Central memory CD4-positive, alpha-beta T cell (primary cell): ENCODE measurements at places on chromosomes 13 and 19.

DNA sequence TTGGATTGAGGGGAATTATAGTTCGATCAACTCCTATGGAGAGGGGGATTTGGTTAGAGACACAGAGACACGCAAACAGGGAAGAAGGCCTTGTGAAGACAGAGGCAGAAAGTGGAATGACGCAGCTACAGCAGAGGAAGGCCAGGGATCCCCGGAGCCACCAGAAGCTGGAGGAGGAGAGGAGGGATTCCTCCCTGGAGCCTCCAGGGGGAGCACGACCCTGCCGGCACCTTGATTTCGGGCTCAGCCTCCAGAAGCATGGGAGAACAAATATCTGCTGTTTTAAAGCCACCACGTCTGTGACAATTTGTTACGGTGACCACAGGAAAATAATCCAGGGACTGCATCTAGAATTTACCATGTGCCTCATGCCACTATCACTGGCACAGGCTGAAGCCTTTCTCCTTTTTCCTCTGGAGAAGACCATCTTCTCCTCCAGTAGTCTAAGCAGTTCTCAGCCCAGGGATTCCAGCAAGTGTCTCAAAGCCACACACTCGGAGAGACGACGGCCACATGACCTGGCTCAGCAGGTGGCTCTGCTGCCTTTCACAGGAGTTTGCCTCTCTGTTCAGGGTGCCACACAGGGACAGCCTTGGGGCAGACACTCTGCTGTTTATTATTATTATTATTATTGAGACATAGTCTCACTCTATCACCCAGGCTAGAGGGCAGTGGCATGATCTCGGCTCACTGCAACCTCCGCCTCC, 39.9 kb upstream of the CCNE1 start:
- DNase-seq, result no peak

- DNase-seq, result no peak
Observed at GRCh38 chr13:37701972-37702371, 103.4 kb upstream of the POSTN start.

DNA sequence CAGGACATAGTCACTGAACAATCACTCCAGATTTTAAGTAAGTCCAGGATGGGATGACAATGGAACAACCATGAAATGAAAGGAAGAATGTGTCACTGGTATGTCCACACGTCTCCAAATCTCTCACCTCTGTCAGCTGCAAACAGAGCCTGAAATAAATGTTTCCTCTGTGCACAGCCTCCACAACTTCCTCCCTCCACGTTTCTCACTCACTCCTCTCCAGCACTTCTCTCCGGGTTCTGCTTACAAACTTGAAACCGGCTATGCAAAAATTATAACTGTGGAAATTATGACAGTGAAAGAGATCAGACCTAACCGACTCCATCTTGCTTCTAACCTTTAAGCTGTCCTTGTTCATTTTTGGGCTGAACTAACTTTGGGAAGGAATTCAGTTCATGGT, 35.0 kb upstream of the ALOX5AP start:
- DNase-seq, result no peak

- no peak for DNase-seq
Observed at GRCh38 chr19:11752244-11752736, 13.5 kb upstream of the ZNF823 start.

- DNase-seq, result no peak
Observed at GRCh38 chr19:50861496-50862286, 7.0 kb downstream of the KLK3 start.

DNA sequence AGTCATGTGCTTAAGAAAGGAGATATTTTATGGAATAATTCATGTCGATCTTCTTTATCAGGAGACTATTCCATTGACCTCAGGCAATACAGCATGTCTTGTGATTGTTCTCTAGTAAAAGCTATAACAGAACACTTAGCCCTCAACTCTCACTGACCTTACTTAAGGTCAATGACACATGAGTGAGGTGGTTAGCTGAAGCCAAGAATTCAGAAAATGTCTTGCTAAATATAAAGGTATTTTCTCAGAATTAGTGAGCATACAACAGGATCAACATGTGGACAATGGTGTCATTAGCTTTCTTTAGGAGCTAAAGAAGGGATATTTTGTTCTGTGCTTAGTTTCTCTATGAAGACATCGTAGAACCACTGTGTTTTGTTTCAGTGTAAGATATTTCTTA, 1730.4 kb upstream of the SLC10A2 start:
- DNase-seq, result no peak

DNA sequence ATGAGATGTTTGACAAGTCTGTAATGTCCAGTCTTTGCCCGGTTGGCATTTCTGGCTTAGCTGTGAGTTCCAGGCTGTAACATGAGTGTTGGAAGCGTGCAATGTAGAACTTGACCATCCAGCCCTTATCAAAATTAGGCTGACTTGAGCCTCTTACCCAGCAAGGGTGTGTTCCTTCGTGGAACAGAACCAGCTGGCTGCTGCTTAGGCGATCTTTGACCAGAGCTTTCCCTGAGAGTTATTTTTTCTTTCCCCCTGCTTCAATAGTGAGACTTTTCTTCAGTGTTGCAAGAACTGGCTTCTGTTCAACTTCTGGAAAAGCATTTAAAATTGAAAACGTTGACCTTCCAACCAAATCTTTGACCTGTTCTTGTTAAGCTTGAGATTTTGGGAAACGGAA, 6.5 kb downstream of the TNFSF13B start:
- no peak for DNase-seq

- DNase-seq, result peak; percentile 48
Observed at GRCh38 chr19:49894879-49895565, 1.7 kb downstream of the IL4I1 start.

DNA sequence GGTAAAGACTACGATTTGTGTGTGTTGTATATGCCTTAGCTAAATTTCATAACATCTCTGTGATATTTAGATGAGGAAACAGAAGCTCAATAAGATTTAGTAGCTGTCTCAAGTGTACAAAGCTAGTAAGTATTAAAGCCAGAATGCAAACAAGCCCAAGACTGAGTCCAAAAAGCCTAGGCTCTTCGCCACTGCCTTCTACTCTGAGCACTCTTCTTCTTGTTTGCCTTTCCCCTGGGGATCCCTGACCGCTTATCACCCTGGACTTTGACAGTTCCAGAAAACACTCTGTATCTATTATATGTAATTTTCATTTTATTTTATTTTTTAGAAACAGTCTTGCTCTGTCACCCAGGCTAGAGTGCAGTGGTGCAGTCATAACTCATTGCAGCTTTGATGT, 5.8 kb downstream of the TM9SF2 start:
- DNase-seq, result no peak

DNA sequence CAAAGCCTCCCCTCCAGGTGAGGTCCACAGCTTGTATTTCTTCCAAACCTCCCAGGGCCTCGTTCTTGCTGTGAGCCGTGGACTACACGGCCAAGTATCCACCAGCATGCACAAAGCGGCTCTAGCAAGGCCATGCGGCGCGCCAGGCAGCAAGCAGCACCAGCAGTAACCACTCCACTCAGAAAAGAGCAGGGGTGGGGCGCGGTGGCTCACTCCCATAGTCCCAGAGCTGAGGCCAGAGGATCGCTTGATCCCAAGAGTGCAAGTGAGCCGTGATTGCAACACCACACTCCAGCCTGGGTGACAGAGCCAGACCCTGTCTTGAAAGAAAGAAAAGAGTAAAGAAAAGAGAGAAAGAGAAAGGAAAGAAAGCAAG, 4.7 kb downstream of the CCDC8 start:
- DNase-seq, result no peak
